Purkinje cell (primary cell): ENCODE measurements at places on chromosomes 6 and 20. TPM values are rescaled to one million over a fixed set of nuclear protein-coding genes. Genes with fewer than 3 reads are reported as not detected.

The TMC2 gene
- polyA plus RNA-seq, result 0.54 TPM in 1 of 2 replicates, not detected in the other

The NCOA5 gene
- polyA plus RNA-seq, result 2.1 and 2.8 TPM in 2 replicates

The IL20RA gene
- polyA plus RNA-seq, result 91.5 and 153 TPM in 2 replicates

The C6orf141 gene
- polyA plus RNA-seq, result not detected in 2 replicates

The FAM217A gene
- not detected in 2 replicates for polyA plus RNA-seq

The HDGFL1 gene
- not detected in 2 replicates for polyA plus RNA-seq

The PRKN gene
- polyA plus RNA-seq, result 3.4 and 4.1 TPM in 2 replicates

The TCF21 gene
- not detected in 2 replicates for polyA plus RNA-seq

The BANF2 gene
- 13.3 and 21.1 TPM in 2 replicates for polyA plus RNA-seq

The ZNF831 gene
- 0.67 TPM in 1 of 2 replicates, not detected in the other for polyA plus RNA-seq

The MTG2 gene
- polyA plus RNA-seq, result 8.6 and 12.9 TPM in 2 replicates

The MBOAT1 gene
- 1.4 TPM in 1 of 2 replicates, not detected in the other for polyA plus RNA-seq

The GSTA2 gene
- polyA plus RNA-seq, result not detected in 2 replicates

The C20orf96 gene
- polyA plus RNA-seq, result 8.5 and 9.2 TPM in 2 replicates
